ENCODE measurements at places on chromosomes 7 and 10.

GRCh38 chr10:71299071-71299785 is 19.8 kb upstream of the SLC29A3 start:
- DNase-seq, result no peak

DNA sequence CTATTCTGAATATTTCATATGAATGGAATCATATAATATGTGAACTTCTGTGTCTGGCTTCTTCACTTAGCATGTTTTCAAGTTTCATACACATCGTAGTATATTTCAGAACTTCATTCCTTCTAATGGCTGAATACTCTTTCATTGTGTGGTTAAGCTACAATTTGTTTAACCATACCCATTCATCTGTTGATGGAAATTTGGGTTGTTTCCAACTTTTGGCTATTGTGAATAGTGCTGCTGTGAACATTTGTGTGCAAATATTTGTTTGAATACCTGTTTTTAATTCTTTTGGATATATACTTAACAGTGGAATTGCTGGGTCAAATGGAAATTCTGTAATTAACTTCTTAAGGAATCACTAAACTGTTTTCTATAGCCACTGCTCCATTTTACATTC is 86.0 kb upstream of the MDFIC start:
- no peak for DNase-seq

- no peak for DNase-seq
These were observed 992.1 kb downstream of the NRG3 start for GRCh38 chr10:82867056-82867455.

- no peak for DNase-seq
These were observed 406.0 kb downstream of the PHF14 start for GRCh38 chr7:11379641-11380040.

- no peak for DNase-seq
These were observed 46.8 kb downstream of the PIK3AP1 start for GRCh38 chr10:96673318-96674099.

DNA sequence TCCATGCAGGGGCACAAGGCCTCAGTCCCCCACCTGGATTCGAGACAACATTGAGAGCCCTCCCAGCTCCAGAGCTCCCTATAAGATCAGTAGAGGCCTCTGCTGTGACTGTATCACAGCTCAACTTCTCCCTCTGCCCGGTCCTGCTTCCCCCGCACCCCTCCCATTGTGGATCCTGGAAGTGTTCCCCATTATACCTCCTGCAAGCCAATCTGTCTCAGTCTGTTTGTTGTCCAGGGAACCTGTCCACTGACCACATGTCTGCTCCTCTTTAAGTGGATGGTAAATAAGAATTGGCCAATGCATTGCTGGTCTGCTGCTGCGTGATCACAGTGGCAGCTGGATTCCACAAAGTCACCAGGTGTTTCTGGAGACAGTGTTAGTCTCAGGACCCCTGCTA is 259.7 kb upstream of the HABP2 start:
- no peak for DNase-seq

DNA sequence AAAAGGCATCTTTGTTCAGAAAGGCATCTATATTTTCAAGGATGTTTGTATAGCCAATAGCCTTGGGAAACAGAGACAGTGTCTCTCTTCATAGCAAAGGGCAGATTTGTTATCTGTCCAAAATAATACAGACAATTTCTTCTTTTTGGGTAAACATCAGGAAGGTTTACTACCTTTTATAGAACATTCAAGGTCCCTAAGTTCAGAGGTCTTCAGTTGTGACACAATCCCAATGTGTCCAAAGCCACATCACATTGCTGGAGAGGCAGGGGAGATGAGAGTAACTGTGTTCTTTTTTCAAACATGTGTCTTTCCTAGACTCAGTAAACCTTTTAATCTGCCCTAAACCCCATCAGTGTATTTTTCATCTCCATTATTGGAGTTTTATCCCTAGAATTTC is 33.6 kb upstream of the FAM13C start:
- DNase-seq, result no peak
